ENCODE measurements at places on chromosomes 3 and 15.
A peak's percentile ranks its signal among the peaks of the same experiment; 100 is the strongest.

DNA sequence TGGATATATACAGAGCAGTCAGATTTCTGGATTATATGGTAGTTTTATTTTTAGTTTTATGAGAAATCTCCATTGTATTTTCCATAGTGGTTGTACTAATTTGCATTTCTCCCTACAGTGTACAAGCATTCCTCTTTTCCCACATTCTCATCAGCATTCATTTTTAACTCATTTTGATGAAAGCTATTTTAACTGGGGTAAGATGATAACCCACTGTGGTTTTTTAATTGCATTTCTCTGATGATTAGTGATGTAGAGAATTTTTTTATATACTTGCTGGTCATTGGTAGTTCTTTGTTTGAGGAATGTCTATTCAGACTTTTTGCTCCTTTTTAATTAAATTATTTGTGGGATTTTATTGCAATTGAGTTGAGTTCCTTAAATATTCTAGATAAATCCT is 903.6 kb downstream of the DIPK2A start:
- DNase-seq, result no peak

- DNase-seq, result no peak
Measured at GRCh38 chr15:88912500-88912921, 668 bp downstream of the MFGE8 start.

DNA sequence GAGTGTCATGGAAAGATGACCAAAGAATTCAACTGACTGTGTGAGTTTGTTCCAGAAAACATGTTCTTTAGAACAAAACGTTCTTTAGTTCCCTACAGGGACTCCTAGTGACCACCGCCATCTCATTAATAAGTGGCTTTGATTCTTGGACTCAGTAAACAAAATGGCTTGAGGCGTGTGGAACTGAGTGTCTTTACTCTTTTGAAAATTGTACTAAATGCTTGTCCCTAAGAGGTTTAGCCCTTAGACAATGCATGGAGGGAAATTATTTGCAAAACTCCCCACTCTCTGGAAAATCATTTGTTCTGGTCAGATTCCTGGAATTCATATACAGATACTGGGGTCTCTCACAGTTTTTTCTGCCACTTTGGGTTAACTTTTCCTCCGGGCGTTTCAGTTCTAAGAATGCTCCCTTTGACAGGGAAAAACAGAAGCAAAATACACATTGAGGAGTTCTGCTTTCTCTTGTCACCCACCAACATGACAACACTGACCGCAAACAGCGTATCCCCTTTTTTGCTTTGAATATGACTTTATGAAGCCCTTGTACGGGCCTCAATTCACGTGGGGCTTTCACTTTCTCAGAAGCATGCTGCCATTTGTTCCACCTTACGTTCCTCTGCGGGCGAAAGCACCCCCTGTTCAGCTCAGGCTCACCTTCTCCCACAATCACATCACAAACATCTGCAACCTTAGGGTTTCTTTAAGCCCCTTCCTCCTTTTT is 15.3 kb upstream of the NRROS start:
- no peak for DNase-seq

DNA sequence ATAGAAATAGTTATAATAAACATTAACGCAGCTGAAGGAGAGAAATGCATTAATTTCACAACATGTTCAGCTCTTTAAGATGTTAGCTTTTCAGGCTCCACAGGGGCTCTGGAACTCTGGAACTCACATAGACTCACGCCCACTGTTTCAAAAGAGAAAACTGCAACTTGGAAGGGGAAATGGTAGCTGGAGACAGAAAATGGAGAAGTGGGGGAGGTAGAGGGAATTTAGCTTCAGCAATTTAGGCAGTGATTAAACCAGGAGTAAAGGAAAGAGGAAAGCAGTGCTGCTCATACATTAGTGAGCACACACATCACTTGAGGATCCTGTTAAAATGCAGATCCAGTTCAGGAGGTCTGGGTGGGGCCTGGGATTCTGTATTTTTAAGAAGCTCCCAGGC is 274.8 kb upstream of the TRIM42 start:
- DNase-seq, result no peak

DNA sequence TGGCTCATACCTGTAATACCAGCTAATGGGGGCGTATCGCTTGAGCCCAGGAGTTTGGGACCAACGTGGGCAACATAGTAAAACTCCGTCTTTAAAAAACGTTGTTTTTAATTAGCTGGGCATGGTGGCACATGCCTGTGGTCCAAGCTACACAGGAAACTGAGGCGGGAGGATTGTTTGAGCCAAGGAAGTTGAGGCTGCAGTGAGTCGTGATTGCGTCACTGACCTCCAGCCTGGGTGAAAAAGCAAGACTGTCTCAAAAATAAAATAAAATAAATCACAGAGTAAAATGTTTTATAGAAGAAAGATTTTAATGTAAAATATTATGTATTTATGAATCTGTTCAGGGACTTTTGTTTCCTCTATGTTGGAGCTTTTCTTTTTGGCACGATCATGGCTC is 15.3 kb upstream of the STRIT1 start:
- no peak for DNase-seq

DNA sequence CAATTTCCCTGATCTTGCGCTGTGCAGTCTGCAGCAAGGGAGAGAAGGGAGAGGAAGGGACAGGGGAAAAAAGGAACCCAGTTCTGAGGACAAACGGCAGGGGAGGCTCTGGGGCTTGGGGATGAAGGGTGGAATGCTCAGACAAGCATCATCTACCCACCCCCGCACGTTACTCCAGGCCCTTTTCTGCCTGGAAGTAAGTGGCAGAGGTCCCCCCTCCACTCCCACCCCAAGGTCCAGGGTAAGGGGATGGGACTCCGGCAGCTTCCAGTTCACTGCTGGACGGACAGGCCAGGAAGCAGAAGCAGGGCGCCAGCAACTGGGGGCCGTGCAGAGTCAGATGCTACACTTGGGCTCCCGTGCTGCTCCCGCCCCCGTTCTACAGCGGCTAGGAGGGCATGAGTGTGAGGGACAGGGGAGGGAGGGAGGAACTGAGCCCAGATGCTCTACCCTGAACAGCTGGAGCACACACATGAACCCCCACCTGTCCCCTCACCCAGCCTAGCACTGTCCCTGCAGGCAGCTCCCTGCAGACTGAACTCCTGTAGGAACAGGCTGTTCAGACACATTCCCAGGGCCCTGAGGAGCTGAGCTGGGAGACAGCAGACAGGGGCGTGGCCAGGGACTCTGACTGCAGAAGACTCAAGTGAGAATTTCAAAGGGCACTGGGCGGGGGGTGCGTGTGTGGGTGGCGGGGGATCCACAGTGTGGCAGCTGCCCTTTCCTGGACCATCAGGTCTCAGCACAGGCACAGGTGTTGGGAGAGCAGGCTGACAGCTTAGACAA is 59.7 kb downstream of the SENP2 start:
- no peak for DNase-seq

DNA sequence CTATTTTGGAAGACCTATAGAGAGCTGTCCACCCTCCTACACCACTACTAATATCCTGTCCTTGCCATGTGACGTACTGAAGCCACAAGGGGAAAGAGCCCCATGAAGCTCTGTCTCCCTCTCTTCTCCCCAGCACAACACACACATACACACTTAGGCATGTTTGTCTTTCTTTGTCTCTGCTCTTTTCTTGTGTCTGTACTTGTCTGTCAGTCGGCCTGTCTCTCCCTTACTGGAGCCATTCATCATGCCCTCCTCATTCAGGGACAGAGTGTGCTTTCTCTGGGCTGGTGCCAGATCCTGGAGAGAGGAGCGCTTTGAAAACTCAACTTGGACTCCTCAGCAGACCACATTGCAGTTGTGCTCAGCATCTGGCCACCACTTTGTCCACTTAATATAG is 47.6 kb downstream of the PSMD6 start:
- DNase-seq, result peak; percentile 68

DNA sequence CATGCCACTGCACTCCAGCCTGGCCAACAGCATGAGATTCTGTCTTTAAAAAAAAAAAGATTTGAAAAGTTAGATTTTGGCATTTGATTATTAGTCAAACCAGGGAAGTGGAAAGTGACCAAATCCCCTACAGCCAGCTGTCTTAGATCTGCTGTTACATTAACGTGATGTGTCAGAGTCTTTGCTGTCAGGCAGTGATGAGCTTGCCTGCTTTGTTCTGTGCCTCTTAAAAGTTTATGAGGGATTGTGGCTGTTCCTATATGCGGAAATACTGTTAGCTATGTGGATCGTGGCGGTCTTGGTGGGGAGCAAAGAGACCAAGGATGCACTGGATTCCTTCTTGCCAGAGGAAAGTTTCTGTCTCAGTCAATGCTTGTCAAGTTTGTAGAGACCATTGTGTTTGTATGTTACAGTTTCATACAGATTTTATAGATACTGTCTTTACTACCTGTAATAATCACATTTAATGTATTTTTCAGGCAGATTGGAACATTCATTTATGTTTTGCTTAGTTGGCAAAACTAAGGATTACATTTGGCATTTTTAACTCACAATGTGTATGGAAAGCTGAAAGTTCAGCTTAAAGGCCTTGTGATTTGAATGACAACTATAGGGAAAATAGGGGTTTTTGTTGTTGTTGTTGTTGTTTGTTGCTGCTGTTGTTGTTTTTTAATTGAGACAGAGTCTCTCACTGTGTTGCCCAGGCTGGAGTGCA is 137.4 kb downstream of the VPS8 start:
- no peak for DNase-seq

GRCh38 chr3:38117748-38118420 is 19.0 kb downstream of the ACAA1 start:
- DNase-seq, result peak; percentile 74

GRCh38 chr3:88618021-88618645 is 468.4 kb downstream of the C3orf38 start:
- no peak for DNase-seq

GRCh38 chr3:159922861-159923312 is 65.7 kb upstream of the IL12A start:
- peak; percentile 42 for DNase-seq

DNA sequence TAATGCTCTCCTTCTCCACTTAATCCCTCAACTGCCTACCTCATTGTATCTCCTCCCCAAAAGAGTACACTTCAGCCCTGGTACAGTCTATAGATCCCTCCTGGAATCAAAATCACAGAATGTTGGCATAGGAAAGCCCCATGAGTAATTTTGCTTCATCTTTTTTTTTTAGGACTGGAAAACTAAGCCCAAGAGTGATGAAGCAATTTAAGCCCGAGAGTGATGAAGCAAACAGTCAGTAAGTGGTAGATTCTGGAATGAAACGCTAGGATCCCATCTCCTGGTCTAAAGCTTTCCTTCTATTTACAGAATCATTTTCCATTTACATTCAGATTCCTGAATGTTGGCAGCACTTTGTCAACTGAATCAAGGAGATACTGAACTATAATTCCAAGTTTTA is 29.8 kb upstream of the PLAAT1 start:
- DNase-seq, result no peak

GRCh38 chr3:47578691-47579632 is at the start of gene CSPG5:
CSPG5 (minus strand) TSS chr3:47578865; CDS start chr3:47578693, 172 bp downstream.
- no peak for DNase-seq

DNA sequence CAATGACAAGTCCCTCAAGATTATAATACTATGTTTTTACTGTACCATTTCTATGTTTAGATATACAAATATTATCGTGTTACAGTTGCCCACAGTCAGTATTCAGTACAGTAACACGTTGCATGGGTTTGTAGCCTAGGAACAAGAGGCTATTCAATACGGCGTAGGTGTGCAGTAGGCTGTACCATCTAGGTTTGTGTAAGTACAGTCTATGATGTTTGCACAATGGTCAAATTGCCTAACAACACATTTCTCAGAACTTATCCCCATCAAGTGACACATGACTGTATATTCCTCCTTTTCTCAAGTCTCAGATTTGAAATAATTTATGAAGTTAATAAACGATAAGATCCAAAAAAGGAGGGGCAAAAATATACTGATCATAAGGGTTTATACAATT is 21.7 kb downstream of the ZDHHC3 start:
- no peak for DNase-seq

DNA sequence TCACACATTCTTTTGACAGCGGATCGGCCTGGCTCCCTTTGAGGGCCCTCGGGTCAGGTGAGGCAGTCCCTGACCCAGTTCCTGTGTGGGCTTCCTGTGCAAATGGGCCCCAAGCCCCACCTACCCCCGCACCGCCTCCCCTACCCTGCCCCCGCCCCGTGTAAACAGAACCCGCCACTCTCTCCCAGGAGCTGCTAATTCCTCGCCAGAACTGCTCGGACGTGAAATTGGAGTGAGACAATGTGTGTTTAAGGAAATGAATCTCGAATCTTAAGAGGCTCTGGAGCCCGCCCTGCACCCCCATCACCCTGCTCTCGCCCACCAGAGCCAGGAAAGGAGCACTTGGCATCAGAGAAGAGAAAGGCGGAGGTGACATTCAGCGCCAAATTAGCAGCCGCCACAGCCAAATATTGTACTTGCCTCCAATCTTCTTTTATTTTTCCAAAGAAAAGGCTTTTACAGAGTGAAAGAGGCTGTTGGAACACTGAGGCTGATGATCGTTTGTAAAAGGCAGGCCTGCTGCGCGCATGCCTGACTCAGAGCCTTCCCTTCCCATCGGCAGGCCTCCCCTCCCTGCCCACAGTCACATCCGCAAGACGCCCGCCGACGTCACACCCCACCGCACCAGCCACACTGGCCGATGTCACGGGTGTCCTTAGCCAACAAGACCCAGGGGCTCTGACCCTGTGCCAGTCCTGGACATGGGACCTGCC is 53.1 kb downstream of the CACNA2D2 start:
- DNase-seq, result peak; percentile 87

DNA sequence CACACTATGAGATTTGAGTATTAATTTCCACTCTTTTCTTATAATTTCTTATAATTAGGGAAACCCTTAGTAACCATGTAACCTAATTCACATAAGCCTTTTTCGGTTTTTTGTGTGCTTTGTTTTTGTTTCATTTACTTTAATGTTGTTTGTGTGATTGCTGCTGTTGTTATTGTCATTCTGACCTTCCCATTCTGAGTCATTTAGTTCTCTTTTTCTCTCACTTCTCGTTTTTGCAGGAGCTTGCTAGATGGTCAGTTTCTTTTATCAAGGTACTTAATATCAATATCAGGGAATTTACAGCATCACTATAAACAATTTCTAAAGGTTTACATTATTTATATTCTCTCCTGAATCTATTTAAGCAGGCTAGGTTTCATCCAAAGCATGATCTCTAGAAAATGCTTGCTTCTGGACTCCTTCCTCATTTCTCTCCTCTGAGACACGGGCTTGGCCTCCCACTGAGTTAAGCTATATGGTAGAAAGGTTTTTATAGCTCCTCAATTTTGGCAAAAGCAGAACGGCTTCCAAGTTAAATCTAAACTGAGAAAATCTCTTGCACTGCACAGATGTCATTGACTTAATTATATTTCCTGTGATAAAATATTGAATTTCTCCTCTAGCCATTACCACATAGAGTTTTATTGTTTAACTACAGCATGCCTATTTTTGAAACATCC is 534.2 kb downstream of the NSUN3 start:
- no peak for DNase-seq

- DNase-seq, result no peak
Measured at GRCh38 chr15:77369168-77369567, 50.7 kb downstream of the PEAK1 start.

- peak; percentile 70 for DNase-seq
Measured at GRCh38 chr3:192570821-192571791, 156.2 kb downstream of the FGF12 start.

GRCh38 chr3:159850481-159850880 is 138.2 kb upstream of the IL12A start:
- DNase-seq, result no peak

- no peak for DNase-seq
Measured at GRCh38 chr15:100525436-100525835, 3.3 kb downstream of the CERS3 start.

GRCh38 chr3:100140976-100141375 is 26.7 kb upstream of the FILIP1L start:
- DNase-seq, result no peak
